Stimulated activated CD8-positive, alpha-beta memory T cell treated with anti-CD3 and anti-CD28 coated beads, Interleukin-4, amount 100 ng/mL, for 24 hours (primary cell): ENCODE measurements at places on chromosomes 3 and 15.
A peak's percentile ranks its signal among the peaks of the same experiment; 100 is the strongest.

GRCh38 chr3:102353805-102354204 lies 81.0 kb upstream of the ZPLD1 start:
- DNase-seq: no peak

DNA sequence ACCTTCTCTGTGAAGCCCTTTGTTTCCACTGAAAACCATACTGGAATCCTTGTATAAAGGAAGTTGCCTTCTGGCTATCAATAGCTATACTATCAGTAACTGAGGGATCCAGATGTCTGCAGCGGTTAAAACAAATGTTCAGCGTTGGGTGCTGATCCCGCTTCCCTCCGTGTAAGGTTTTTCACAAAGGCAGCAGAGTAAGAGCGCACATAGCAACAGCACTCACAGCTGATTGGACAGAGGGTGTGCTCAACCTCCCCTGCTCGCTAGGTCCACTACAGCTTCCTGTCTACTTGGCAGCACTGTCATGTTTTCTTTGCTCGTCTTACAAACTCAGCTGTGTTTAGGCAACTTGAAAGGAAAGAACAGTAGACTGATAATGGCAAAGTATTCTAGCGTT lies 27.3 kb downstream of the ATOSA start:
- no peak for DNase-seq

- DNase-seq: no peak
Measured at GRCh38 chr3:170360466-170360865, 3.0 kb downstream of the SKIL start.

DNA sequence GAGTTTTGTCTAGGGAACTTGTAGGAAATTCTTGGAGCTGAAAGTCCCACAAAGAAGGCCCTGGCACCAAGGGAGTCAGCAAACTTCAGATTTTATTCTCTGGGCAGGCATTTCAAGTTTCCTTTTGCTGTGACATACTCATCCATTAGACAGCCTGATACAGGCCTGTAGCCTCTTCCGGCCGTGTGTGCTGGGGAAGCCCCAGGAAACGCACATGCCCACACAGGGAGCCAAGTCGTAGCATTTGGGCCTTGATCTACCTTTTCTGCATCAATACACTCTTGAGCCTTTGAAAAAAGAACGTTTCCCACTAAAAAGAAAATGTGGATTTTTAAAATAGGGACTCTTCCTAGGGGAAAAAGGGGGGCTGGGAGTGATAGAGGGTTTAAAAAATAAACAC lies 15.0 kb downstream of the TIGIT start:
- no peak for DNase-seq

DNA sequence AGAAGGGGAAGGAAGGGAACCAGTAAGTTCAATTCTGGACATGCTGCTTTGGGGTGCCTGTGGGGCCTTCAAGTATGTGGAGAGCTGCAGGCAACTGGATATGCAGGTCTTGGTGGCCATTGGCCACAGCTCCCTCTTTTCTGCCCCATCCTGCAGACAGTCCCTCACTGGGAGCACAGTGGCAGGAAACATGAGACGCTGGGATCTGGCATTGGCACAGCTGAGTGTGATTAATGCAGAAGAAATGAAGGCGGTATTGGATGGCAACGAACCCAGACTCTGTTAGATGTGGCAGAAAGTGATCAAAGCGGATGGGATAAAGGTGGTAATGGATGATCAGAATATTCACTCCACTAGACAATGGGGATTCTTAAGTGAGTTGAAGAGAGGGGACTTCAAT lies 23.2 kb upstream of the VPS8 start:
- DNase-seq: no peak

DNA sequence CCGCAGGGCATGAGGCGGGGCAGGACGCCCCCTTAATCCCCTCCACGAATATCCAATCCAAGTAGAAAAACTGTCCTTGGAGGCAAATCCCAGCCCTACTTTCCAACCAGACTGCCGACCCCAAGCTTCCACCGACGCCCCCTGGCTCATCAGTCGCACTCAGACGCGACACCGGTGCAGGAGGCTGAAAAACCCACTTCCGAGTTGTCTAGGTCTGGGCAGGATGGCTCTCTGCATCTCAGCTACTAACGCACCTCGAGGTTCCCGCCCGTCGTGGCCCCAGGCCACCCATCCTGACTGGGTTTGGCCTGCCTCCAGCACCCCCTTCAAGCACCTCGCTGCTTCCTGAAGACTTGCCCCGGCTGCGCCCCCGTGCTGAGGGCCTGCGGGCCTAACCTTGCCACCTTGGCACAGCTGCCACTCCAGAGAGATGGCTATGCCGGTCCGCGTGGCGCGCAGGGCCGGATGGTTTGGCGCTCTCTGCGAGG lies 15.5 kb downstream of the RGMA start:
- DNase-seq: no peak

DNA sequence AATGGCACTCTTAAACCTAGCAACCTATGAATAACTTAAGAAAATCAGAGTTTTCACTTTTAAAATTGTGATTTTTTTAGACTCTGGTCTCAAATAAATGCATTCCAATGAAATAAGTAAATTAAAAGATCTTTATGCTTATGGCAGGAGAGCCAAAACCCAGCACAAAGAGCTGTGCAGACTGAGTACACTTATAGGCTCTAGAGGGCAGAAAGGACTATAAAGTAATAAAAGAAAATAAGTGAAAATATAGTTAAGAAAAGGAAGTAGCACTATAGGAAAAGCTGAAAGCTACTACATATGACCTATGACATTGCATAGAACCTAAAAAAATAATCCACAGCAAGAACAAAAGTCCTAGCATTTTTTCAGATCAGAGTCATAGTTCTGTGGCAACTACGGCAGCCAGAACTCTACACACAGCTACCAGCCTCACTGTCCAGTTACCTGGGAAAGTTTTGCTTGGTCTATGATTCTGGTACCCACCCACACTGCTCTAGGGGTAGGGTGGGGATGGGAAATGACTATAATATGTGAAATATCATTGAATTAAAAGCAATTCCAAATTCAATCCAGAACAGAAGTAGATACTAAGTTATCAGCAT lies 30.5 kb downstream of the CLASP2 start:
- DNase-seq: no peak

GRCh38 chr3:171379961-171380483 lies 80.2 kb downstream of the TNIK start:
- no peak for DNase-seq

GRCh38 chr15:59237924-59238331 lies 31.3 kb downstream of the LDHAL6B start:
- no peak for DNase-seq

- DNase-seq: no peak
Measured at GRCh38 chr3:155676252-155676981, 68.5 kb downstream of the PLCH1 start.

DNA sequence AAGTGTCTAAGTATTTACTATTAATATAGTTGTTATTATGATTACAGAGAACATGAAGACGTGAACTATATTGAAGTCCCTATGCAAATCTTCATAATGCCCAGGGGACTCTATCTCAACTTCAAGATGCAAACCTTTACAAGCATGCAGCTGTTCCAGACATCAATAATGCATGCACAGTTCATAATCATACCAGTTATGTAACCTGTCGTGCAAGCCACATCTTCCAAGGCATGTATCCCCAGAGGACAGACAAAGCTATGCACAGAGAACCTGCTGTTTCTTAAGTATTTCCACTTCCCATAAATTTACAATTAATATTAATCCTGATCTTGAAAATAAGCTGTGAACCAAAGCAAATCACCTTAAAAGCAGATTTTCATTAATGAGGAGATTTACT lies 534.1 kb downstream of the TUSC7 start:
- DNase-seq: no peak

GRCh38 chr15:20345401-20345958 lies 196.1 kb downstream of the GOLGA6L6 start:
- no peak for DNase-seq

DNA sequence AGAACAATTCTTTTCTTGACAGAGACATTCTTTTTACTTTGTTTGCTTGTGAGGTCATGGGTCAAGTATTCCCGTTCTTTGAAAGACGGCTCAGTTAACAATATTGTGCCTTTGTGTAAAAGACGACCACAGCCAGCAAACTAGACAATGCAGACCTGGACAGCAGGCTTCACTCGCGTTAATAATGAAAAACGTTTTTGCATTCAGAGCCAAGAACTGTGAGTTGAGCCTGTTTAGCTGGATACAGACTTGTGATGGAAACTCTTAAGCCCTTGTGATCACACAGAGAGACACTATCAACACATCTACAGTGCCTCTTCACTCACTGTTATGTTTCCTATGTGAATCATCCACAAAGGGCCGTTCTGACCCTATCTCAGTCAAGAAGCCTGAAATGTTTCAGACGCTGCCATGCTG lies 37.3 kb upstream of the CMTM7 start:
- no peak for DNase-seq

- DNase-seq: no peak
Measured at GRCh38 chr15:78063217-78063616, 14.3 kb downstream of the TBC1D2B start.

DNA sequence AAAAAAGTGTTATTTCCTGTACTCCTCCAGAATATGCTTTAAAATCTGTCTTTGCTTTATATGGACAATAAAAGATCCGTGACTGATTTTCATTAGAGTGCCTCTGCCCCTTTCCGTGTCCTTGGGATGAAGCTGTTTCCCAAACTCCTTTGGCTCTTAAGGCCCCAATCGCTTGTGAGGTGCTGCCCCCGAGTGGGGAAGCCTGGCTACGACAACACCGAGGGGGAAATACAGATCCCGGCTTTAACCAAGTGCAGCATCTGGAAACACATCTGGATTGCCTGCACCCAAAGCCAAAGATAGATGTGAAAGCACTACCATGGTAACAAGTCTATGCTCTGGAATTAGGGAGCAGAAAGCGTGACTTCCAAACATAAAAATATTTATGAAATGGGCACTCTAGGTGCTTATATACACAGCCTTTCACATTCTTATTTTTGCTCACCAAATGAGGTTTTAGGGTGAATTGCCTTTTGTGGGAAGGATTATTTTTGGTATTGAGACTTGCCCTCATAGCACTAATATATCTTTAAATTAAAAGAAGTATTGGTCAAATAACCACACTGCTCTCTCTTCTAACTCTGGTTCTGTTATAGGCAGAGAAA lies 40.6 kb upstream of the ADCY5 start:
- peak; percentile 16 for DNase-seq

DNA sequence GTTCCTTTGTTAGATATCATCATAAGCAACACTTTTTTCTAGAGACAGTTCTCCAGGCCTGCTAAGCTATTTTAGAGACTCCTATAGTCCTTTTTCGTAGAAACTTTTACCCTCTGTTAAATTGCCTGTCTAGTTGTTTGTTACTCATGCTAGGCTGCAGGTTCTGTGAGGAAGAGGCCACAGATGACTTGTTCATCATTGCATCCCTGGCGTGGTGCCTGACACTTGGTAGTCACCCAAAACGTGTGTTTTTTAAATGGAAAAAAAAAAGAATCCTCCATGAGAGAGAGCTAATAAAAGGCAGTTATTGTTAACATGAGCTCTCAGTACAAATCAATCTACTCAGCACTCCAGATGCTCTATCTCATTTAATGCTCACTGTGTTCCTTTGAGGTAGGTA lies 35.1 kb downstream of the CCDC54 start:
- no peak for DNase-seq

GRCh38 chr3:36868614-36869436 lies 76.0 kb downstream of the TRANK1 start:
- peak; percentile 13 for DNase-seq

DNA sequence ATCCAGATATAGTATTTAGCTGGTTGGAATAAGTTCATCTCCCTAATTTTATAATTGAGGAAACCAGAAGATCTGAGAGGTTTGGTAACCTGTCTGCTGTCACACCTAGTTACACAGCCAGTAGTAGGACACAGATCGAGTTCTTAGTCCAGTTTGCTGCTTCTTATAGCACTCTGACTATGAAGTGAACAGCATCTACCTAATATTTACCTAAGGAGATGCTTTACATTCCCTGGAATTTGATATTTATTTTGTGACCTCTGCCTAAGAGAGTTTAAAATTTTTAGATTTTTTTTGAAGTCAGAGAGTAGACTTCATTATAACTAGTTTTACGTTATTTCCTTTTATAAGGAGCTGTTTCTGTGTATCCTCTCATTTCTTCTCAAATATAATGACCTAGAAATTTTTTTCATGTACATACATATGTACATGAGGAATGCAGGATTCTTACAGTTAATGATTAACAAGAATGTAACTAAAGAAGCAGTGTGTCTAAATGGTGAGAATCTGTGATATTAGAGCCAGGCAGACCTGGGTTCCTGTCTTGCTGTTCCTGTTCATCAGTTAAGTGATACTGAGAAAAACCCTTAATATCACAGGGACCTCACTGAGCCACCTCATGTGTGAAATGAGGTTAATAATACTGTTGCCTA lies 4.3 kb downstream of the ARHGEF26 start:
- no peak for DNase-seq

DNA sequence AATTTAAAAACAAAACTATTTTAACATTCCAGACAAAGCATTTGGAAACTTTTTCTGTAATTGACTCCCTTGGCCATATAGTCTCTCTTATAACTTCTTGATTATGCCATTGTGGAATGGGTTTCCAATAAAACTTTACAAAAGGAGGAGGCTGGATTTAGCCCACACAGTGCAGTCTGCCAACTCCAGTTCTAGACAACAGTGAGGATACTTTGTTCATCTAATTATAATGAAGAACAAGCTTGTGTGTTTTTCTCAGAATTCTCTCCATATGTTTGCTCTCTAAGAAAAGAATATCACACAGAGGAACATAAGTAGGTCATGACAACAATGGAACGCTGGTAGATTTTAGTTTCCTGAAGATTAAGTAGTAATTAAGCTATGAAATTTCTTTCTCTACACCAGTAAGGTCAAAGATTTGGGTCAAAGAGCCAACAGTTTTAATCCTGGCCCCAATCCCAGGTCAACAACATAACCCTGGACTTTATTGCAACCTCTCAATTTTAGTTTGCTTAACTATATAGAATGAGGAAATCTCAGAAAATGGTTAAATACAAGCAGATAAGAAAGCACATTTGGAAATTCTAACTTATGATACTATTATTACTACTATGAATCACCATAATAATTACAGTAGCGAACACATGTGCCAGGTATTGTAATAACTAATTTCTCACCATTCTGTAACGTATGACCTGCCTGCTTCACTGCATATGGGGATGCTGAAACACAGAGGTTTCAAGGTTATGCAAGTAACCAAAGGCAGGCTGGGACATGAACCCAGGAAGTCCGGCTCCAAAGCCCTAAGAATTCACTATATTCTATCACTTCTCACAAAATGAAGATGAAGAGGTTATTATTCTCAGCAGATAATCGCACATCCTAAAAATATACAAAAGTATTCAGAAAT lies 65.7 kb downstream of the TJP1 start:
- DNase-seq: no peak
